Activated T-helper 17 cell treated with anti-CD3 and anti-CD28 coated beads, Interleukin-2, amount 50 U/mL, for 72 hours (primary cell): ENCODE measurements at places on chromosomes 4 and X. TPM values are rescaled to one million over a fixed set of nuclear protein-coding genes. Genes with fewer than 3 reads are reported as not detected.
A peak's percentile ranks its signal among the peaks of the same experiment; 100 is the strongest.

FAT4 gene
- total RNA-seq = not detected

- ATAC-seq = no peak
Observed at GRCh38 chr4:30724247-30724646, 4.1 kb downstream of the PCDH7 start.

DNA sequence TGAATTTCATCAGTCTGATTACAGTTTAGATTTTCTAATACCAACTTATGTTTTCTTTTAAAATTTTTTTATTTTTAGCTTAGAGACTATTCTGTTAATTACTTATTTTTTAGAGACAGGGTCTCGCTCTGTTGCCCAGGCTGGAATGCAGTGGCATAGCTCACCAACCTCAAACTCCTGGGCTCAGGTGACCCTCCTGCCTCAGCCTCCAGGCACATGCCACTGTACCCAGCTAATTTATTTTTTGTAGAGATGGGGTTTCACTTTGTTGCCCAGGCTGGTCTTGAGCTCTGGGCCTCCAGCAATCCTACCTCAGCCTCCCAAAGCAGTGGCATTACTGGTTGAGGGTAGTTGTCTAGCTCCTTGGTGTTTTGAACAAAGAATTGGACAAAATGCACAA lies 102.0 kb downstream of the KLHL8 start:
- no peak for ATAC-seq

DNA sequence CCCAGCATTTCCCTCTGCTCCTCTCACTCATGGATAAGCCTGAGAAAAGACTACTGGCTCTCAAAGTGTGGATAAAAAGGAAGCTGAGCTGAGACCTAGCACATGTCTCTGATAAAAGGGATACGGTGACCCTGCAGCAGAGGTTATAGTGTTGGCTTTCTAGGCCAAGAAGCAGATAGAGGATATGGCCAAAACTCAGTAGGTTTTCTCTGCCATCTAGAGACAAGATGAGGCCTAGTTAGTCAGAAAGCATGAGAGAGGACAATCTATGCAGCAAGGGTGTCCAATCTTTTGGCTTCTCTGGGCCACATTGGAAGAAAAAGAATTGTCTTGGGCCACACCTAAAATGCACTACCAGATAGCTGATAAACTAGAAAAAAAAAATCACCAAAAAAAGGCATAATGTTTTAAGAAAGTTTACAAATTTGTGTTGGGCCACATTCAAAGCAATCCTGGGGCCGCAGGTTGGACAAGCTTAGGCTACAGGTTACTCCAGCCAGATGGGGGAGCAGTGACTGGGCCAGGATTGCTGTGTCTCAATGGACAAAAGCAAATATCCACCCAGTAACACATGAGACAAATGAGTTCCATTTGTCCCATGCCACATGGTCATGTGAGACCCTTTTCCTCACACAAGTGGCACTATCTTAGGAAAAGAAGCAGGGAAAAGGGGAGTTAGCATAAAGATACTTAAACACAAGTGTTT lies 411.4 kb downstream of the INPP4B start:
- peak; percentile 38 for ATAC-seq

DNA sequence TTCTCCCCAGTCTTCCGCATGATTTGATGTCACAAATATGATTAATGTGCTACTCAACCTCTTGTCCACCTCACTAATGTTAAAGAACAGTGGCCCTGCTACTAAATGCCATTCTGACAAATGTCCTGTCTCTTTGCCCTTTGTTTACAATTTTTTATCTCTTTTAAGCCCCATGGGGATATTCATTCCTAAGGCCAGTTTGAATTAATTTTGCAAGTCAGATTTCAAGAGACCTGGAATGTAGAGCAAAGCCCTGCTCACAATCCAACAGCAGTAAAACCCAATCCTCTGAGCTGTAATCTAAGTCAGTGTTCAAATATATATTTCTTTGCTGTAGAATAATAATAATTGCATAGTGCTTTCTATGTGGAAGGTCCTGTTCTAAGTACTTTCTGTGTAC lies 81.2 kb downstream of the LDB2 start:
- ATAC-seq = no peak

- ATAC-seq = peak; percentile 95
Observed at GRCh38 chr4:102535398-102536082, 34.4 kb downstream of the NFKB1 start.

DNA sequence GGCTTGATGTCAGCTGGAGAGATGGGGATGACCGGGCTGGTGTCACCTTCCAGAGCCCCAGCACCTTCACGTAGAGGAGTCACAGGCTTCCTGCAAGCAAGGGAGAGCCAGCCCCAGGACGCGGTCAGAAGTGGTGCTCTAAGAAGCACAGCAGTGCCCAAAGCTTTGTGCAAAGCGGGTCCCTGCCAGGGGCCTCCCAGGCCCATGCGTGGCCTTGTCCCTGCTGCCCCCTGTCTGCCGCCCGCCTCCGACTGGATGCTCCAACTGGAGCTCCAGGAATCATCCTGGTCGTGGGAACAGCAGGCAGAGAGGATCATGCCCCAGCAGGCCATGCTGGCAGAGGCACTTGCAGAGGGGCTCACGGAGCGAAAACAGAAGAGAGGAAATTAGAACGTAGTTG lies 40.1 kb upstream of the LRPAP1 start:
- ATAC-seq = no peak

DNA sequence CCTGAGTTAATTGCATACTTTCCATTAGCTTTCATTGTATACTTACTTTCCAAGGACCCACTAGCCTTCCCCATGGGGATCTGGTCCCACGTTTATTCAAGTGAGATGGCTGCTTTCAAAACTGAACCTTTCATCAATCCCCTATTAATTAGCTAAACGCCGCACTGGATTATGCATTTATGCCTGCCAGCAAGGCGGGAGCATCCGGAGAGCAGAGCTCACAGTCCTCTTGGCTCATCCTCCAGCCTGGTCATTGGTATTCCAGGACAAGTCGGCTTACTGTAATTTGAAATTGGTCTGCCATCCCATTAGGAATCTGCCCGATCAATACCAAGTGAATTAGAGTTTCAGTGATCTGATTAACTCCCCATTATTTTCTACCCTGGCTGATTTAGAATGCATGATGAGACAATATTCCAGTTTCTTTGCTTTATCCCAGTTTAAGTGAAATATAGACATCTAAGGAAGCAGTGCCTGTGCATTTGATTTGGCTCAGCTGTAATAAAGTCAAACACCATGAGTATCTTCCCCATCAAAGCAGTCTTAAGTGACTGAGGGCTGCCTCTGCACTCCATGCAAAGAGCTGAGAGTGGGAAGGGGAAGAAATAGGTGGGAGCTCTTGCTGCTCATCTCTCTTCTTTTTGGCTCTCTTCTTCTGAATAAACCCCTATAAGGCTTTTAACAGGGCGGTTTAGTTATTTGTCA lies 411.4 kb downstream of the GPAT3 start:
- no peak for ATAC-seq
